NK-92 treated with Interleukin-12 subunit alpha and Interleukin-12 subunit beta, amount 100 ng/mL, for 24 hours (cell line): ENCODE measurements at places on chromosomes 4 and X.

DNA sequence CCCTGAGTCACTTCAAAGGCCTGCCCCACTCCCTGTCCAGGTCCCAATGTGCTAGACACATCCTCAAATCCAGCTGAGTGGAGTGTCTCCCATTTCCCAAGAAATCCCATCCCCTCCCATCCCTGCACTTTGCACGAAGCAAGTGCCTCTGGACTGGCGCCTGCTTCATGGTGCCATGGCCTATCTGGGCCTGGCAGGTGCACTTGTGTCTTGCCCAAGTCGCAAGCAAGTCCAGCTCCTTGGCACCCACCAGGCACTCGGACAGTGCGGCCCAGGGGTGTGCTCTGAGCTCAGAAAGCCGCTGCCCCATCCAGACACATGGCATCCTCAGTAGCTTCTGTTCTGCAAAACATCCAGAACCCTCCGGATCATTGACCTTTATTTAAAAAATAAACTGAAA is 97.4 kb downstream of the DCTD start:
- DNase-seq: no peak

DNA sequence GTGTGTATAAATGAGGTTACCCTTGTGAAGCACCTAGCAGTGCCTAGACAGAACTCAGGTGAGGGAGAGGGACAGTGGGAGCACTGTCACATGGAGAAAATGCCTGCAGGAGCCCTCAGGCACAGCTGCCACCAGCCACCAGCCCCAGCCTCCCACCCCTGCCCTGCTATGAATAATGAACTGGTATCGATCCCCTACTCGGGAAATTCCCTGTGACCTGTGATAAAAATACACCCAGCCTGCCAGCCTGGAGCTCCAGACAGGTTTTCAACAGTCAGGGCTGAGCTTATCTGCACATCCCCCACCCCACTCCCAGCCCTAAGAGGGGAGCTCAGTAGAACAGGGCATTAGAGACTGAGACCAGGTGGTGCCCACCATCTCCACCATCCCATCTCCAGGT is 159.6 kb upstream of the PJA1 start:
- DNase-seq: no peak

- DNase-seq: no peak
Observed at GRCh38 chr4:102787096-102787881, 26.5 kb upstream of the MANBA start.

- DNase-seq: no peak
Observed at GRCh38 chr4:78710536-78710935, 65.6 kb upstream of the BMP2K start.

DNA sequence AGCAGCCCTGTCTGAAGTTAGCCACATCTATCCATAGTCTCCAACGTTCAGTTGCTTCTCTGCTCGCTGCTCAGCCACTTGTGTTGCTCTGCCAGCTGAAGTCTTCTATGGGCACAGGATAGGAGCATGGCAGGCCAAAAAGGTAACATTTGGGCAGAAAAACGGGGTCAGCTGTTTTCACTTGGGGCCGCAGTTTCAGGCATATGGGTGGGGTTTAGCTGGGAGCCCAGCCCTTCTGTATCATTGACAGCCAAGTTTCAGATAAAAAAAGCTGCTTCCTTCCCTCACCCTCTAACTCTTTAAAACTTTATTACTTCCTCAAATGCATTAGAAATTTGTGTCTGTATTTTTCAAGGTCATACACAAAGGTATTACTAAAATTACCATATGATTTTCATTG is 18.4 kb upstream of the MANBA start:
- DNase-seq: no peak
